ENCODE measurements at places on chromosomes 3 and 15.

- DNase-seq, result no peak
These were observed 7.8 kb upstream of the C3orf52 start for GRCh38 chr3:112078125-112079083.

DNA sequence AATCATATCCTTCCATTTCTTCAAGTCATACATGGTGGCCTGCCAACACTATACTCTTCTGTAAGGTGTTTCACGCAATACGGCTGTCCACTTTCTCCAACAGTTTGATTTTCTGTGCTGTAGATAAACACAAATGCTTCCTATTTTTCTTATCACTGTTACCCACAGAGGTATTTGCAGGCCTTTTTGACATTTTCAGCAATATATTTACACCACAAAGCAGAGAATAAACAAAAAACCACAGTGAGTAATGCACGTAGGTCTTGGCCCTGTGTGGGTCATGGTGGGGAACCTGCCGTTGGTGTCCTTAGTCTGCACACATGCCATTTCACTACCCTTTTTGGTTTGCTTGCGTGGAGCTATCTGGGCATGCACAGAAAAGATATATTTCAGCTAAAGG lies 59.5 kb downstream of the LRRC28 start:
- DNase-seq, result no peak

DNA sequence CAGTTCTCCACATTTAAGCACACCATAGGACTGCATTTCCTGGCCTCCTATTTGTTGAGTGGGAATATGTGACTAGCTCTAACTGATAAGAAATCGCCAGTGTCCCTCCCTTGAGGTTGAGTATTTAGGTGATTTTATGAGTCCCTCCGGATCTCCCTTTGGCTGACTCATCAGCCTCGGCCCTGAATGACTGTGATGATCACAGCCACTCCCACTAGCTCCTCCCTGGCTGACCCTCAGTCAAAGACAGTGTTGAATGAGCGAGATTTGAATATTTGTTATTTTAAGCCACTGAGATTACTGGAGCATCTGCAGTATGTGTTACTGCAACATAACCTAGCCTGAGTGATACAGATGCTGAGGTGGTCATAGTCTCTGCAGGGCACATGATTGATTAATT lies 515.3 kb downstream of the EPHB1 start:
- DNase-seq, result no peak

- no peak for DNase-seq
These were observed 162.7 kb downstream of the ALCAM start for GRCh38 chr3:105529456-105529855.

DNA sequence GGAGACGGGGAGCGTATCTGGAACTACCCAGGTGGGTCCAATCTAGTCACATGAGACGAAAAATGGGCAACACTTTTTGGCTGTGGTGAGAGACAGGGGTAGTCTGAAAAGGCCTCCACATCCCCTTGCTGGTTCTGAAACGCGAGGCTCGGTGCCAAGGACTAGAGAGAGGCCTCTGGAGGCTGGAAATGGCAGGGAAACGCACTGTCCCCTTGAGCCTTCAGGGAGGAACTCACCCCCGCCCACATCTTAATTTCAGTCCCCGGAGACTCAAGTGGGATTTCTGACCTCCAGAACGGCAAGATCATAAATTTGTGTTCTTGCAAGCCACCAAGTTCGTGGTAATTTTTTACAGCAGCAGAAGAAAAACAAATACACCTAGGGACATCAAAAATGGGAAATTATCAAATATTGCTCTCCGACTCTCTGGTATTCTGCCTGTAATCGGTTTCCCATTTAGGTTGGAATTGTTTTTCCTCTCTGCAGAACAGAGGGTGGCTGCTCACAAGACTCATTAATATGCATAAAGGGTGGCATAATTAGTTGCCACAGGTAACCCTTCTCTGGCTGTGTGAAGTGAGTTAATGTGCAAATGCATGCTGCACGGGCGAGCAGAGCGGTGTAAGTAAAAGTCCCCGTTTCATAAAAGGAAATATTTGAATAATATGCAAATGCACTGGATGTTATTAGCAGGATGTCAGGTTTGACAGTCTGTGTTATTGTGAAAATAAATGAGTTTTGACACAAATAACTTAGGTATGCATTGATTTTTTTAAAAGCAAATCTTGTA lies 185.7 kb downstream of the ARRDC4 start:
- no peak for DNase-seq

DNA sequence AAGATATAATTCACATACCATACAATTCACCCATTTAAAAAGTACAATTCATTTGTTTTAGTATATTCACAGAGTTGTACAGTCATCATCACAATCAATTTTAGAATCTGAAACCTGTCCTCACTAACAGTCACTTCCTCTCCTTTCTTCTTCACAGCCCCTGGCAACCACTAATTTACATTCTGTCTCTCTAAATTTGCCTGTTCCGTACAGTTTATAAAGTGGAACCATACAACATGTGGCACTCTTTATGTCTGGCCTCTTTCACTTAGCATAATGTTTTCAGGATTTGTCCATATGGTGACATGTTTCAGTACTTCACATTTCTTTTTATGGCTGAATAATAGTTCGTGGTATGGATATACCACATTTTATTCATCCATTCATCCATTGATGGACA lies 22.7 kb downstream of the ERICH6 start:
- no peak for DNase-seq

DNA sequence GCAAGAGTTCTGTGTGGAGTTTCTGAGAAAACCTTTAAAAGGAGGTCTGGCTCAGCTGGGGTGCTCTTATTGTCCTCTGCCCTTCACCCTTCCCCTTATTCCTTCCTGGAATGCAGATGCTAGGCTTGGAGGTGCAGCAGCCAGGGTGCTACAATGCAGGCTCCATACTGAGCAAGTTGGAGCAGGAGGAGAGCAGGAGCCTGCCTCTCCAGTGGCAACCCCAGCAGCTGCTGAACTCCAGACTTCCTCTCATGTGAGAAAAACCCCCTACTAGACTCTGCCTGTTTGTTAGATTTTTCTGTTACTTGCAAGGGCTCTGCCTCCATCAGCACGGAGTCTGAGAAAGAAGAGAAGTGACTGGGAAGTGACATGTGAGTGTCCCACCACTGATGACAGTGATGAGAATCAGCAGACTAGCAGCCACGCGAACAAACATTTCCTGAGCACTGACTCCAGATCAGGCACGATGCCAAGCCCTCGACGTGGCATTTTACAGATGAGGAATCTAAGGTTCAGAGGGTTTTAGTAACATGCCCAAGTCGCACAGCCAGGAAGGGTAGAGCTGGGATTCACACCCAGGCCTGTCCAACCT lies 16.1 kb upstream of the RARRES1 start:
- peak; percentile 9 for DNase-seq

DNA sequence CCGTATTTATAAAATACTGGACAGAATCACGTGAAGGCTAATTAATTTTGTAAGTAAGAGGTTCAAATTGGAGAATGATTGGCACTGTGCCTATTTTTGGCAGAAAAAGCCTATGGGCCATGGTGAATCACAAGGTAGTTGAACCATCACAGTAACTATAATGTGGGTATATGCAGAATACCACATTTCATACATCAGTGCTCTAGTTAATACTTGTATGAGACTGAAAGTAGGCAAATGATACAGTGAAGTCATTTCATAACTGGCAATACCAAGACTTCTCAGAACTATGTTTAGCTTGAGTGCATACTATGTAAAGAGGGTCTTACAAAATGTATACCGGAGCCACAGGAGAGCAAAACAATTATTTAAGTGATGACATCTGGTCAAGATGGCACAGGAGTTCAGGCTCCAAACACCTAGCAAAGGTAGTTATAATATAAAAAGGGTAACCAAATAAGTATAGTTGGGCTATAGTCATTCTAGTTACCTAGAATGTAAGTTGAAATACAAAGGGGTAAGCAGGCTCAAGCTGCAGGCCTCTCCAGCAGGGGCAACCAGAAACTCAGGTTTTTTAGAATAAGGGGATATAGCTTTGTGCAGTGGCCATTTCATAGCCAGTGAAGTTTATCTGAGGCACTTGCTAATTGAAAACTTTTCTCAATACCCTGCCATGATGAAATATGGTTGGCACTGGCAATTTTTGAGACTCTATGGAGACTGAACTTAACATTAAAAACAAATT lies 19.1 kb downstream of the GPR160 start:
- no peak for DNase-seq

DNA sequence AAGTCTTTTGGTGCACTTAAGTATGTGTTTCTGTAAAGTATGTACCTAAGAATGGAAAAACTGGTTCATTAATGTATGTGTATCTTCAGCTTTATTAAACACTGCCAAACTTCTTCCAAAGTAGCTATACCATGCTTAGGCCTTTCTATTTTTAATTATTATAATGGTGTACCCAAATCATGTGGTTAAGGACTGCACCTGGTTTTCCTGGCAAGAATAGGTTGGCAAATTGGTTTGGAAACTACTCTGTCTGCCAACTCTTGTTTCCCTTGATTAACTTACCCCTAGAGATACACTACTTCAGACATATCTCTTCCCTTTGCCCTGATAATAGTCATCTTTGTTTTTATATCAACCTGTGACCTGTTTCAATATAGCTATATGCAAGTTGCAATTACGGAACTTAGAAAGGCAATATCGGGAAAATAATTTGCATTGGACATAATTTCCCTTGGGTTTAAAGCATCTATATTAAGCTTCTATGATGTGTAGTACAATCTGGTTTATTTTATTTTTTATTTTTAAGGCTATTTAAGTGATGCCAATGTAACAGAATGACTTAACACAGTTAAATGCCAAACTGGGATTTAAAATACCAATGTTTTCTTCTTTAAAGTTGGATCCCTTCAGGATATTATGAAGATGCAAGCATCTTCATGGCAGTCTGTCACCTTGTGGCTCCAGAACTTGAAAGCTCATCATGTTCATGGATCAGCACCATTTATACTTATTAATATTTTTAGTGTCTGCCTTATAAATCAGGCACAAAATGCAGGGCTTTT lies 40.6 kb upstream of the TMEM108 start:
- DNase-seq, result no peak

- no peak for DNase-seq
These were observed 13.1 kb downstream of the PLXNA1 start for GRCh38 chr3:126995926-126996512.

- DNase-seq, result no peak
These were observed 12.6 kb downstream of the MTHFS start for GRCh38 chr15:79884204-79884596.

- DNase-seq, result no peak
These were observed 64.3 kb downstream of the MGLL start for GRCh38 chr3:127758013-127758412.

Measured in activated CD4-positive, alpha-beta T cell treated with anti-CD3 and anti-CD28 coated beads for 36 hours (primary cell).